ENCODE measurements at places on chromosomes 2 and 18. TPM values are rescaled to one million over a fixed set of nuclear protein-coding genes. Genes with fewer than 3 reads are reported as not detected.

The CNDP1 gene
- total RNA-seq, result not detected

The ZNF804A gene
- total RNA-seq, result 2.4 TPM

The CARF gene
- 13.7 TPM for total RNA-seq

The CHCHD5 gene
- 19.1 TPM for total RNA-seq

DNA sequence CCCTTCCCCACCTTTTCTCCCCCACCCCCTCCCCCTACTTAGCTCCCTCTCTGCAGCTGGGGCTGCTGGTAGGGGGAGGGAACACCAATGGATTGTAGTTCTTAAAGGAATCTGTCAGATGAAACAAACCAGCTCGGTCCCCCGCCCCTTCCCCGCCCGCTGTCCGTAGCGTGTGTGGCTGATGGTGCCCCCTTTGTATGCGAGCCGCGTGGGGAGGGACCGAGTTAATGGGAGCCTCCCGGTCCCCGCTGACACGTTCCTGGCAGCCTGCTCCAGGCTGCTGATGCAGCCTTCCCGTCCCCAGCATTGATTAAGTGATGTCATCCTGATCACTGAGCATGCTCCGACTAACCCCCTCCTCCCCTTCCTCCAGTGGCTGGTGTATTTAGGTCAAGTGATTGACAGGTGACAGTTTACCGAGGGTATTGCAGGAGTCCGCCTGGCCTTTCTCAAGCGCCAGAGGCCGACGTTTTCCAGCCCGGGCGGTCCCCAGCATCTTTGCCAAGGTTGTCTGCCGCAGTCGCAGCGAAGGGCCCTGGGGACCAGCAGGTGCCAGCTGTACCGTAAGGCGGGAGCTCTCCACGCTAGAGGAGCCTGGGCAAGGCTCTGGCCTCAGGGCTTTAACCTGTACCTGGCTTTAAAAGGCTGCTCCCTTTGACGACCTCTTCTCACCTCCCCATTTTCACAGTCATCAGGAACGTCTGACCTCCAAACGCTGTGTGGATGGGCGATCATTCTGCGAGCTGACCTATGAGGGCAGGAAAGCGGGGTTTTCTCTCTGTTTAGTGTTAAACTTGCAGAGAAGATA is 1.8 kb downstream of the KIF5C start:
- DNase-seq, result peak; percentile 65

DNA sequence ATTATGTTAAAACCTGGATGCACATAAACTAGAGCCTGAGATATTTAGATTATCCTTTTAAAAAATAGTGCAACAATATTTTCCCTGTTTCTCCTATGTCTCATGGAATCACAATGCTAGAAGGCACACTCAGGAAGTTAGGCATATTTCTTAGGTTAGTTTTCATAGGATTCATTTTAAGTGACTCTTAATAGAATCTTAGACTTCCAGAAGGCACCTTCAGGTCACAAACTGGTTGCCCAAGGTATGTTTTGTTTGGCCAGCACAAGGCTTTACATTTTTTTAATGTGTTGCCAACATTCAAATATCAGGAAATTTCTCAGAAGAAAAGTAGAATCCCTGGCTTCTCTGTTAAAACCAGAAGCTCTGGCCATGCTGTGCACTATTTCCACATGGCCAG is 129.3 kb downstream of the LNPK start:
- no peak for DNase-seq

DNA sequence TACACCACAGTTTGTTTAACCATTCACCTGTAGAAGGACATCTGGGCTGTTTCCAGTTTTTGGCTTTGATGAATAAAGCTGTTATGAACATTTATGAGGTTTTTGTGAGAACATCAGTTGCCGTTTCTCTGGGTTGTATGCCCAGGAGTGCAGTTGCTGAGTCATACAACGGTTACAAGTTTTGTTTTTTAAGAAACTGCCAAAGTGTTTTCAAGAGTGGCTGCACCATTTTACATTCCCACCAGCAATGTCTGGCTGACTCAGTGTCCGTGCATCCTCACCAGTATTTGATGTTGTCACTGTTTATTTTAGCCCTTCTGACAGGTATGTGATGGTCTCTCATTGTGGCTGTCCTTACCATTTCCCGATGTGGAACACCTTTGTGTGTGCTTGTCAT is 48.0 kb upstream of the GPR17 start:
- no peak for DNase-seq

GRCh38 chr2:64410671-64411070 is 43.3 kb upstream of the LGALSL start:
- DNase-seq, result no peak

DNA sequence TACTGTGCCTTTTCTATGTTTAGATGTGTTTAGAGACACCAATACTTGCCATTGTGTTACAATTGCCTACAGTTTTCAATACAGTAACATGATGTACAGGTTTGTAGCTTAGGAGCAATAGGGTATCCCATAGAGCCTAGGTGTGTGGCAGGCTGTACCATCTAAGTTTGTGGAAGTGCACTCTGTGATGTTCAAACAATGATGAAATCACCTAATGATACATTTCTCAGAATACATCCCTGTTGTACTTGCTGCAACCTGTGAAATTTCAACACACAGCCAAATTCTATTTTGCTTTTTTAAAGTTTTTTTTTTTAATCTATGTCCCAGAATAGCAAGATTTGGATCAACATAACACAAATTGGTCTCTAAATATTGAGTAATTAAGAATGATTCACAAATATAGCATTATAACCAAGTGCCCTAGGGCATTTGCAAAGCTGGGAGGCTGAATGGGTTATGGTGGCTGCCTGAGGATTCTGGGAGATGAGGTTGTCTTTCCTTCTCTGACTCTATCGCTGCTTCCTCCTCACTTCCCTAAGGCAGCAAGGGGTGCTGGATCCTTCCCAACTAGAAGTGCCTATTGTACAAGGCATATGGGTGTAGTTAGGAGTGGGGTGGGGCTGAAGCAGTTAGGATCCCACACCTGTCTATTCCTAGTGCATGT is 78.3 kb downstream of the SKA1 start:
- no peak for DNase-seq

- no peak for DNase-seq
Observed at GRCh38 chr18:73841661-73842060, 306.0 kb downstream of the FBXO15 start.

GRCh38 chr2:68044099-68044498 is 18.7 kb downstream of the C1D start:
- DNase-seq, result no peak

DNA sequence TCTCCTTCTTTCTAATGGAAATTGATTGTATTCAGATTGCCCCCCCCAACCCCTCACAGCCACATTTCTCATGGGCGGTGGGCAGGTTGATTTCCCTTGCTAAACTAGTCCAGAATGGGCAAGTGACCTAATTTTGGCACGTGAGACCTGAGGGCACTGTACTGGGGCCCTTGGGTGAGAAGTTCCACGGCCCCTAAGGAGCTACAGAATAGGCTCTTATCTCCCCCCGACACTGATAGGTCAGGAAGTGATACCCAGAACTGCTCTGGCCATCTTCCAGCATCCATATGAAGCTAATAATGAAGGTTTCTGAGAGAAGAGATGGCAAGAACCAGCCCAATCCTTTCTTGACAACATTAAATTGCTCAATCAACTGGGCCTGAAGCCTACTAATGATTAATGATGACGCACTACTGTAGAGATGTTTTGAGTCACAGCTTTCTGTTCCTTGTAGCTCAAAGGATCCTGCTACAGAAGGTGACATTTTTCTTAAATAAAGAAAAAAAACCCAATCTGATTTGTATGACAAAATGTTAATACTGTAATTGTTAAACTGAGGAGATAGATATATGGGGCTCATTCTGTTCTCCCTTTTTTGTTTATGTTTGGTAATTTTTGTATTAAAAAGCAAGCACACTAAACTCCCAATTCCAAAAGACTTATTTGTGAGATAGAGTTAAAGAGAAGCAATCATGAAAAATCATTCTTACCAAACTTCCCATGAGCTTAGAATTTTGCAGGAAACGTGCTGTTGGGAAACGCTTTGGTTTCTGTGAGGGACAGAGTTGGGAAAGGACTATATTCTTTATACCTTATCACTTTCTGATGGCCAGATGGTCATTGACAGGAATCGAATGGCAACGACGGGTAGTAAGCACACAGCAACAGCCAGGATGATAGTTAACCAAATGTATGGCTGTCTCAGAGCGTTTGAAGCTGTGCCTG is 28.2 kb upstream of the NARS1 start:
- no peak for DNase-seq

Measured in hepatocyte (in vitro differentiated cells).